ENCODE measurements at places on chromosomes 16 and 17.
A peak's percentile ranks its signal among the peaks of the same experiment; 100 is the strongest.

DNA sequence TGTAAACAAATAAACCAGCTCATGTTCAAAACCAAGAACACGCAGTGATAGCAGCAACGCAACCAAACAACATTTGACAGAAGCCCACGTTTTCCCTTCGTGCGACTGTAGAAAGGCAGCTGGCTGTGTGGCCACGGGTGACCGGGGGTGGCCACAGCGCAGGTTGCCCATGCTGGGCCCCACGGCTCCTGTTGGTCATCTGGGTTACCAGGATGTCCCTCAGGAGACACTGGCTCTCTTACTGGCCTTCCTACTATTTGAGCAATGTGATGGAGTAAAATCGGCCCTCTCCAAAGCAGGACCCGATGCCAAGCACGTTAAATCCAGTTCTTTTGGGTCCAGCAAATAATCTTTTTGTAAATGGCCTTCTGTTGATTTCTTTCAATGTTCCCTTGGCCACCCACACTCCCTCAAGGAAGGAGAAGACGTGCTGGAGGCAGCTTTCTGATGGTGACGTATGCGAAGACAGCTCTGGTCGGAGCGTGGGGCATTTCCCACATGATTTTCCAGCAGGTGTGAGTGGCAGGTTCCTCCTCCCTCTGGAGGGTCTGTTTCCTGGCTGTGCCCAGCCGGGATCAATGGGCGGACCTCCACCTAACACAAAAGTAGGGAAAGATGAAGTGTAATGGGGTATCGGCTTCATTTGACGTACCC lies 143.1 kb upstream of the CHMP6 start:
- no peak for DNase-seq

GRCh38 chr17:49406421-49407061 lies 8.1 kb downstream of the PHB1 start:
- DNase-seq: no peak

GRCh38 chr16:75754141-75754540 lies 27.9 kb upstream of the CPHXL start:
- DNase-seq: no peak

GRCh38 chr17:4968486-4969046 lies 949 bp upstream of the SPAG7 start:
- peak; percentile 38 for DNase-seq

GRCh38 chr16:65767125-65767524 lies 599.4 kb upstream of the CDH5 start:
- no peak for DNase-seq
